ENCODE measurements at places on chromosomes 11 and 22. TPM values are rescaled to one million over a fixed set of nuclear protein-coding genes. Genes with fewer than 3 reads are reported as not detected.

KRTAP5-1 gene
- not detected for total RNA-seq

CARD16 gene
- total RNA-seq = 22.8 TPM

DNA sequence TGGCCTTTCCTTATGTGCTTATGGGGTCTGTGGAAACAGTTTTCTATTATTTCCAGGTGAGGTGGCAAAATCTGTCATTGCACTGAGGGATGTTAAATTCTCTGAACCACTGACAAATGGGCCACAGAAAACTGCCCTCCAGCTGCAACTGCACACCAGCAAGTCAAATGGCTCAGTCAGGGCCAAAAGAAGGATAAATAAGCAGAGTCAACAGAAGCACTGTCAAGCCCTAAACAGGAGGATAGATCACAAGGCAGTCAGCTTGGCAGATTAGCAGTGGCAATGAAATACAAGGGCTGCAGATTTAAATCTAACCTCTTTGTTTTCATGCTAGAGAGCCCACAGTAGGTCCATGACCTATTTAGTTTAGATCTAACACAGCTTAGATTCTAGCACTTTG, 435.6 kb downstream of the ETS1 start:
- no peak for DNase-seq

- DNase-seq = no peak
Measured at GRCh38 chr11:116865696-116866095, 28.3 kb upstream of the APOA1 start.

DNA sequence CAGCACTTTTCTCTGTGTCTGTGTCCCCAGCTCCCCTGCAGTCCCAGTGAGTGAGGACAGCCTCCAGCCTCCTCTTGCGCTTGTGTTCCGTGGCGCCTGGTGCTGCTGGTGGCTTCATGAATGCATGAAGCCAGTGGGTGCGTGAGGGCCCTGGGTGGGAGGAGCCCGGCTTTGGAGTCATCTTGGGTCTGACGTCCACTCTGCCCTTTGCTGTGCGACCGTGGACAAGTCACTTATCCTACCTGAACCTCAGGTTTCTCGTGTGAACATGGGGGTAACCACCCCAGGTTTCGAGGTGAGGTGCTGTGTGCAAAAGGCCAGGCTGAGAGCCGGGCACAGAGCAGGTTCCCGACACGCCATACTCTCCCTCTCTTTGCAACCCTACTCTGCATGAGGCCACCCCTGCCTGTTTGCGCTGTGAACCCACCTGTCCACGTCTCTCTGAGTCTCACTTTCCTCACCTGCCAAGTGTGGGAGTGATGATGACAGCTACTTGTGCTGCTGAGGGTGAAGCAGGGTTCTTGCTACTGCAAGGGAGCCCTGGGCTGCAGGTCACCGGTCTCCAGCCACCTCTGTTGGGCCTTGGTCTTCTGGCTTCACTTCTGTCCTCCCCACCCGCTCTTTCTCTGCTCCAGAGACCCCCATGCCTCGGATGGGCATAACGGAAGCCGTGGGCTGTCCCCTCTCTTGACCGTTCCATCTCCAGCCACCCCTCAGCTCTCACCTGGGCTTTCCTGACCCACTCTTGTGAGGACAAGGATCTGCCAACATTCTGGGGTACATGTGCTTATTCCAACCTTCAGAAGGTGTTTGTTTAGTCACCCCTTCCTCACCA, 537.6 kb downstream of the TBC1D22A start:
- DNase-seq = no peak

- DNase-seq = no peak
Measured at GRCh38 chr11:129115652-129116586, 76.2 kb downstream of the ARHGAP32 start.

TTC36 gene
- 1.2 TPM for total RNA-seq
